ENCODE measurements at places on chromosomes 11 and 22. TPM values are rescaled to one million over a fixed set of nuclear protein-coding genes. Genes with fewer than 3 reads are reported as not detected.
A peak's percentile ranks its signal among the peaks of the same experiment; 100 is the strongest.

DNA sequence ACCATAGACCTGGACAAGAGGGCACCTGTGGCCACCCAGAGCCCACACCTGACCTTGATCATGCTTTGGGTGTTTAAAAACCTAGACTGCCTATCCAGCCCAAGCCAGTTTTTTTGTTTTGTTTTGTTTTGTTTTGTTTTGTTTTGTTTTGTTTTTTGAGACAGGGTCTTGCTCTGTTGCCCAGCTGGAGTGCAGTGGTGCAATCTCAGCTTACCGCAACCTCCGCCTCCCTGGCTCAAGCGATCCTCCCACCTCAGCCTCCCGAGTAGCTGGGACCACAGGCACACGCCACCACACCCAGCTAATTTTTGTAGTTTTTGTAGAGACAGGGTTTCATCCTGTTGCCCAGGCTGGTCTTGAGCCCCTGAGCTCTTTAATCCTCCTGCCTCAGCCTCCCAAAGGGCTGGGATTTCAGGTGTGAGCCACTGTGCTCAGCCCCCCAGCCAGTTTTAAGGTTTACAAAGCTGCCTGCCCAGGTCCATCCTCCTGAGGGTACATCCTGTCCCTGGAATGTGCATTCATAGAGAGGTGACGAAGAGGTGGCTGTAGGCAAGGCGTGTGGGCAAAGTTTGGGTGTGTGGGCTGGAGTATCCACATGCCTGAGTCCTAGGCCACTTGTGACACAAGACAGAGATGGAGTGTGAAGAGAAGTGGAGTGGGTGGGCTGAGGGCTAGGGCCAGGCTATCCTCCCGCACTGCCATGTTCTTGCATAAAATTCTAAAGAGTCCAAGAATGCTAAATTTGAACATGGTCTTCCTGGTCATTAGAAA, 3.3 kb upstream of the CD82 start:
- DNase-seq, result no peak
- H3K4me3 ChIP-seq, result no peak overlapping the region
- no peaks in the 10 kb centered on the region for H3K27me3 ChIP-seq
- peaks cover 19% of the 10 kb centered on the region for H3K4me1 ChIP-seq

Gene ALDH3B1
- 0.13 TPM for total RNA-seq

GRCh38 chr11:75592715-75593114, 30.7 kb downstream of the SERPINH1 start:
- no peak overlapping the region for H3K27ac ChIP-seq
- no peaks in the 10 kb centered on the region for H3K27me3 ChIP-seq
- H3K4me1 ChIP-seq, result peaks cover 48% of the 10 kb centered on the region
- no peak overlapping the region for H3K4me3 ChIP-seq
- DNase-seq, result no peak

Gene OR52H1
- not detected for total RNA-seq

Gene RNF215
- total RNA-seq, result 9.2 TPM

- no peak overlapping the region for H3K27ac ChIP-seq
- no peaks in the 10 kb centered on the region for H3K36me3 ChIP-seq
- no peak for DNase-seq
- H3K27me3 ChIP-seq, result no peaks in the 10 kb centered on the region
- no peaks in the 10 kb centered on the region for H3K4me1 ChIP-seq
These were observed 89.5 kb downstream of the TBC1D22A start for GRCh38 chr22:46851941-46852340.

- DNase-seq, result peak; percentile 88
- no peaks in the 10 kb centered on the region for H3K36me3 ChIP-seq
- no peaks in the 10 kb centered on the region for H3K27me3 ChIP-seq
- peak within 1 kb of the TSS; percentile 68 for H3K27ac ChIP-seq
- peaks cover 10% of the 10 kb centered on the region for H3K4me1 ChIP-seq
These were observed at the start of gene SBF2 for GRCh38 chr11:10293423-10294289. Gene SBF2, minus strand, starts transcription at chr11:10294219. Its CDS starts 150 bp downstream, at chr11:10294069.

Gene MS4A15
- not detected for total RNA-seq

- no peak for DNase-seq
- H3K27me3 ChIP-seq, result no peaks in the 10 kb centered on the region
- H3K4me3 ChIP-seq, result no peak overlapping the region
These were observed 27.9 kb downstream of the ASCC2 start for GRCh38 chr22:29810216-29810615.

DNA sequence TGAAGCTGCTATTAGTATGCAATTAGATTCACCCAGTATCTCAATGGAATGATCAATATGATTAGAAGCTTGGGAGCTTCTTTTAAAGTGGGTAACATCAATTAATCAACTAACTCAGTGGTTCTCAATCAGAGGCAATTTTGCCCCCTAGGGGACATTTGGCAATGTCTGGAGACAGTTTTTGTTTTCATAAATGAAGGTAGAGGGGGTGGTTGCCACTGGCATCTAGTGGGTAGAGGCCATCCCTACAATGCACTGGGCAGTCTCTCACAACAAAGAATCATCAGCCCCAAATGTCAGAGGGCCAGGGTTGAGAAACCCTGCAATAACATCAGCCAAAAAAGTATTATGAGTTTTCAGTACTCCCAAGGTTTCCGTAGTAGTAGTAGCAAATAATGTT, 5.9 kb upstream of the AMOTL1 start:
- no peaks in the 10 kb centered on the region for H3K27me3 ChIP-seq
- H3K36me3 ChIP-seq, result no peaks in the 10 kb centered on the region
- H3K27ac ChIP-seq, result no peak overlapping the region
- no peaks in the 10 kb centered on the region for H3K4me1 ChIP-seq

DNA sequence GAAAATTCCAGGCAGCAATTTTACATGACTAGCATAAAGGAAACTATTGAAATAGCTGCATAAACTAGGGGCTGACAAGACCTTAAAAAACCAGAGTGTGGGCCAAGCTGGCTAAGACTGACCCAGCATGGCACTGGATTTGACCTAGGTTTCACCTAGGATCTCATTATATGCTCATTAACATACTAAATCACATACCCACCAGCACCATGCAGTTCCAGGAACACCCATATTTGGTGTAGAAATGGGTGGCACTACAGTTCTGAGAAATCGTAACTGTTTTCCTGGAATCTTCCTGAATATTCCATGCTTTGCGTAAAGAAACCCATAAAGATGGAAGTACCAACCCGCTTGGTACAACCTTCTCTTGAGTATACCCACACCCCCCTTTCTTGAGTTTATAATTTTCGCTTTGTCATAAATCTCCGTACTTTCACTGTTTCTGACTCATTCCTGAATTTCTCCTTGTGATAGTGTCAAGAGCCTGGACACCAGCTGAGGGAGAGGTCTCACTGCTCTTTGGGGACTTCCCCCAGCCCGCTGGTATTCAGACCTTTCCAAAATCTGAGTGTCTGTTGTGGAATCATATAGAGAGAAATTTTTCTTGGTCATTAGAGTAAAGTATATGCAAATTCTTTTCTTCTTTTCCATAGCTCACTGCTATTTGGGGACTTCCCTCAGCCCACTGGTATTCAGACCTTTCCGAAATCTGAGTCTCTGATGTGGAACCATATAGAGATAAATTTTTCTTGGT, 55.1 kb downstream of the MTMR3 start:
- no peaks in the 10 kb centered on the region for H3K36me3 ChIP-seq
- no peak overlapping the region for H3K4me3 ChIP-seq
- no peak overlapping the region for H3K27ac ChIP-seq
- DNase-seq, result no peak

DNA sequence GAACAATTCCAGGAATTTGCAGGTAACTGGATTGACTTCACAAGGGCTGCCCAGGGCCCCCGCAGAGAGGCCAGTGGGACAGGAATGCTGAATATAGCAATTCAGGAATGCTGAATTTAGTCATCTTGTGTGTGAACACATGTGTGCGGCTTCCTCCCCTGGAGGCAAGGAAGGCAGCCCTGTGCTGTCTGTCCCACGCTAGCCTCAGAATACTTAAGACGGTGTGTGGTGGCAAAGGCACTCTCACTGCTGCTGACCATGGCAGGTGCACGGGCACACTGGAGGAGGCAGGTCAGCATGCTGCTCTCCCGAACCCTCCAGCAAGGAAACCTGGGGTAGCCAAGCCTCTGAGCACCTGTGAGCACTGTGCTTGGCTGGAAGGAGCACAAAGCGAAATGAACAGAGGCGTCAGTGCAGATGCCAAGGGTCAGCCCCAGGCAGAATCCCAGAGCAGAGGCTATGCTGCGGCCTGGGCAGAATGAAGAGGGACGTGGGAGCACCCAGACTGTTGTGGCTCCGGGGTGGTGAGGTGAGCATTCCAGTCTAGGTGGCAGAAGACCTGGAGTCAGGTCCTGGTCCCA, 2.7 kb downstream of the GNAZ start:
- H3K36me3 ChIP-seq, result no peaks in the 10 kb centered on the region
- H3K4me1 ChIP-seq, result peaks cover 23% of the 10 kb centered on the region
- H3K4me3 ChIP-seq, result no peak overlapping the region
- H3K27me3 ChIP-seq, result peaks cover 54% of the 10 kb centered on the region

All from K562 (cell line).